ENCODE measurements at places on chromosomes 7 and 10.

DNA sequence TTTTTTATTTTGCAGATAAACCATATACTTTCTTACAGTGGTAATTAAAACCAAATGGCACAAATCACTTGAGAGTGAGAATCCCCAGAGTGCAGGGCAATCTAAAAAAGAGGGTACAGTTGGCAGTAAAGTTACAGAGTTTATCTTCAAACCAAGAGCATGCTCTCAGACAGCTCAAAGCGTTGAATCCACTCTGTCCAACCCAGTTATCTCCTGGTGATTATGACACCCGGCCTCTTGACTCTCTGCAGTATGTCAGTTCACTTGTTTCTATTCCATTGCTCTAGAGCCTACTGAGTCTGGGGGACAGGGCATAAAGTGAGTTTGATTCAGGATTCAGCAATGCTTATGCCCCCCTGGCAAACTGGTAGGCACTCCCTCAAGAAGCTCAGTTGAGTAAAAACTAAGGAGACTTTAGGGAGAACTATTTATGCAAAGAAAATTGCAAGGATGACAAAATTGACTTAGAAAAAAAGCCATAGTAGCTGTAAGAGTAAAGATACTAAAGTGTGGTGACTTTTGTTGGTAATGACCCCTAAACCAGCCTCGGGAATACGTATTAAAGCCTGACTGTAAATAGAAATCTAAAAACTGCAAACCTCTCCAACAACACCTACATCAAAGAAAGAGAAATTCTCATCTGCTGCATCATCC is 55.5 kb downstream of the COL1A2 start:
- DNase-seq: no peak

DNA sequence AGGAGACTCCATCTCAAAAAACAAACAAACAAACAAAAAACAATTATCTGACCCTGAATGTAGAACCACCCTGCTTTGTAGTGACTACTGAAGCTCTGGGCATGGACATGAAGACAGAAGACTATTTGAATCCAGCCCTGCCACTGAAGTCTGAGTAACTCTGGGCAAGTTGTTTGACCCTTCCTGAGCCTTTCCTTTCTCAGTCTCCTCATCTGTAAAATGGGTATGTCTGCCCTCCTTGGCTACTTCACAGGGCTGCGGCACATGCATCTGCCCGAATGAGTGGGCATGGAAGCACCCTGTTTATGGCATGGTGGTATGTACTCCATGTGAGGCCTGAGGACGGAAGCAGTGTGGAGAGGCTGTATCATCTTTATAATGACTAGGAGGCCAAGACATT is 22.2 kb upstream of the MALSU1 start:
- no peak for DNase-seq

DNA sequence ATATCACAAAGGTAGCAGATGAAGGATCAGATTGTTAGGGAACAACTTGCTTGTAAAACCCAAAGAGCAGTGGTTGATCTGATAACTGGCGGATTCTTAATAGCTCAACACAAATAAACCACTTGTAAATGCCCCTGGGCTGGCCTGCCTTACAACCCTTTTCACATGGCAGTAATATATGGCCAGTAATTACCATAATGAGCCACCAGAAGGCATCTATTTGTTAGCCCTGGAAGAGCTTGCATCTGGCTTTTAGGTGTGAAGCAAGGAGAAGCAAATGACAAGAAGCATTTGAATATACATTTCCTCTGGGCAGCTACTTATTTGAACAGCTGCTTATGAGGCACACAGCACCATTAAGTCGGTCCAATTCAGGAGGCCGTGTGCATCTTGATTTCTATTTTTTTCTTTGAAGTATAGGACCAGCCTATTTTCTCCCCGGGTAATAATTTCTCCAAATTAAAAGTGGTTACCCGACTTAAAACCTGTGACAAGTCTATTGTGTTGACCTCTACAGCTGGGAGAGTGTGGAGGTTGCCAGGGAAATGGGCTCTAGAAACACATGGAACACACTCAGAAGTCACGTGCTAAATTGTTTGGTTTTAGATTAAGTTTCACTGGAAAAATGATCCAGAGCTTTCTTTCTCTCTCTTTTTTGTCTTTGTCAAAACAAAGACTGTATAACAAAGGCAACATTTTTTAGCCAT is 113.4 kb downstream of the SEM1 start:
- DNase-seq: no peak

GRCh38 chr10:44974082-44974627 is 4.5 kb downstream of the DEPP1 start:
- DNase-seq: no peak

- no peak for DNase-seq
These were observed 6.7 kb downstream of the SKIDA1 start for GRCh38 chr10:21518641-21519396.

GRCh38 chr10:33270971-33271370 is 63.5 kb downstream of the NRP1 start:
- DNase-seq: no peak

- DNase-seq: no peak
These were observed 549.5 kb upstream of the GRM3 start for GRCh38 chr7:86094166-86094669.

DNA sequence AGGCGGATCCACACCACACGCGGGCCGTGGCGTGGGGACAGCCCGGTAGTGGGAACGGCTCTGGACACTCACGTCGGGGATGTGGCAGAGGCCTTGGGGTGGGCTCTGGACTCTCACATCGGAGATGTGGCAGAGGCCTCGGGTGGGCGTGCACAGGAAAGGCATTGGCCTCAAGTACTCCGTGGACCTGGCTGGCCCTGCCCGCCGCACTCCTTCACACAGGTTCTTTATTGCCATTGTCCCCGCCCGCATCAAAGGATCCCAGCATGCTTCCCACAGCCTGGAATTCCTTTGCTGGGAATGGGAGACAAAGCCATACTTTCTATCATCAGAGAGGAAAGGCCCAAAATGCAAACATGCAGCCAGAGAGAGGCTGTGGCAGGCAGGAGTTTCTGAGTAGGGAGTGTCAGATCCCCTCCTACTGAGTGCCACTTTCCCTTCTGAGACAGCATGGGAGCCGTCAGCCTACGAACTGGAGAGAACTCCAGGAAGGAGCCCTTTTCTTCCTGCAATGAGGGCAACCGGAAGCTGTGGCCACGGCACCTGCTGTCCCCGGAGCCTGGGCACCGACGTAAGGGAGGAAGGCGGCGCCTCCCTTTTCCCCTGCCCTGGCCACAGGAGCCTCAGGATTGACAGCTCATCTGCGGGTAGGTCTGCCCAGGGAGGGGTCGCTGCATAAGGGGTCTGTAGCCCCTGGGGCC is 51.5 kb downstream of the RBM17 start:
- no peak for DNase-seq

DNA sequence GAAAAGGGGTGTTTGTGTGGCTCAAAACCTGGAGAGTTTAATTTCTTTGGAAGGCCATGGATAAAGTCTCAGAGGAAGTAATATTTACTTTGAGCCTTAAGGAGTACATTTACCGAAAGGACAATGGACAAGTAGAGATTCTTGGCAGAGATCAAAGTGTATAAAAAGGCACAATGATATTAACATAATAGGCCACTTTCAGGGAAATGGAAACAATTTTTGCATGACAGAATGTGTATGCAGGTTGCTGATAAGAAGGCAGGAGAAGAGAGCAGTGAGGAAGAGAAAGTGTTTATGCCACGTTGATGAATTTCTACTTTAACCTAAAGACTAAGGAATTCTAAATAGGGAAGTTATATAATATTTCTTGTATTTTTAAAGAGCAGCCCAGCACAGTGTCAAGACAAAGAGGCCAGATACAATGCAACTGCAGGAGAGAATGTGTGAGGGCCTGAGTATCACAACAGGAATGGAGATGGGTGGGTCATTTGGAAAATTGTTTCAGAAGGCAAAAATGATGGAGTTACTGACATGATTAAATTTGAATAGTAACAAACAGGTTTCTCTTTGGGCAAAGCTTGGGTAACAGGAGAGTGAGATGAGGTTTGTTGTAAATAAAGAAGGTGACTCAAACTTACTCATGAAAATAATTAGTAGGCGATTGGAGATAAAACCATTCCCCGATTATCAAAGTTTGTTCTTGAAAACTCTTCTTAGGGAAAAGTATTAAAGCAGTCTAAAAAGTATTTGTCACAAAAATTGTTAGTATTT is 84.1 kb downstream of the THSD7A start:
- no peak for DNase-seq

DNA sequence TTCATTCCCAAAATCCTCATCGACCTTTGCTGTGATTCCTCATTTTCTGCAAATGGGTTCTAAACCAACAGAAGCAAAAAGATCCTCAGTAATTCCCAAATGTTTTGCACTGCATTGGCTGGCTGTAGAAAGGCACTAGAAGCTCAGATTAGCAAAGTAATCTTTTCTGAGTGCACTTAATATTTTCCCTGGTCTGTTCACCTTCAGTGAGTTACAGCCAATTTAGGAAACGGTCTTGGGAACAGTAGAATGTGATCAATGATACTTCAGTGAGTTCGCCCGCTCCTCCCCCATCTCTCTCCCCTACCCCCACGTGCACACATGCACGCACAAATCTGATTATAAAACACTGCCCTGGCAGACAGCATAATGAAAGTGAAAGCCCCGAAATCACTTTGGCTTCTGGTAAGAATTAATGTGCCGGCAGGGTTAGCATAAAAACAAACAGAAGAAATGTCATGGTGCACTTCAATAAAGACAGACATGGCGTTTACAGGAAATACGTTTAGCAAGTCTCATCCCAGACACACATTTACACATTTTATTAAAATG is 201.3 kb upstream of the CDCA7L start:
- peak; percentile 4 for DNase-seq

- no peak for DNase-seq
These were observed 223.7 kb upstream of the HABP2 start for GRCh38 chr10:113329121-113329596.

DNA sequence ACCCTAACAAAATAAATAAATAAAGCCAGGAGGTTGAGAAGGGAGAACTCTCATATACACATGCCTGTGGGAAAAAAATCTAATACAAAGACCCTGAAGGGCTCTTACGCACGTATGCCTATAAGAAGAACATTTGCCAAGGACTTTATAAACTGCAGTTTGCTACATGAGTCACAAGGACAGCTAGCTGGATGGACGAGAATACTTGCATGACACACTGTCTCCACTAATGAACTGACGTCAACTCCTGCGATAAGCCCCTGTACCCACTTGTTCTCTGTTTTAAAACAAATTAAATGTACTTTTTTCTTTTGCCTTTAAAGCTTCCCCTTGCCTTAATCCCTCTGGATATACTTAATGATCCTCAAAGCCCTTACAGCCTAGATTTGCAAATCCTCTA is 374.6 kb upstream of the GHITM start:
- DNase-seq: no peak

DNA sequence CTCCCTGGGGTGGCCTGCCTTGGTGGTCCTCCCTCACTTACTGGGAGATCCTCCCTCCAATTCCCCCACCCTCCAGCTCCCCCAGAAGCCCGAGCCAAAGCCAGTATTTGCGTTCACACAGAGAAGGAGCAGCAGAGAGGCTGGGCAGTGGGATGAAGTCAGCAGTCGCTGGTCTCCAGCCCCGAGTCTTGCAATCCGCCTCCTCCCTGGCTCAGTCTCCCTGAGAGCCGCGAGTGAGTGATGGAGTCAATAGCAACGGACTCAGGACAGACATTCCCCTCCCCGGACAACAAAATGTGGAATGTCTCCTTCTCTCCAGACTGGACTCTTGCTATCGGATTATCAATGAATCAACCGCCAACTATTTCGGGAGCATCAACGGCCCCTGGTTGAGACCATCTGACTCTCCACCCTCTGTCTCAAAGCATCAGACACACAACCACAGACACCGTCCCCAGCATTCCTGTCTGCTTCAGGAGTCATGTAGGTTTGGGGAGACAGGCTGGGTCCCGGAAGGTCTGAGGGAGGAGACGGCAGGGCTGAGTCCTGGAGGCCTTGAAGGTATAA is 178.4 kb downstream of the SH3PXD2A start:
- no peak for DNase-seq

DNA sequence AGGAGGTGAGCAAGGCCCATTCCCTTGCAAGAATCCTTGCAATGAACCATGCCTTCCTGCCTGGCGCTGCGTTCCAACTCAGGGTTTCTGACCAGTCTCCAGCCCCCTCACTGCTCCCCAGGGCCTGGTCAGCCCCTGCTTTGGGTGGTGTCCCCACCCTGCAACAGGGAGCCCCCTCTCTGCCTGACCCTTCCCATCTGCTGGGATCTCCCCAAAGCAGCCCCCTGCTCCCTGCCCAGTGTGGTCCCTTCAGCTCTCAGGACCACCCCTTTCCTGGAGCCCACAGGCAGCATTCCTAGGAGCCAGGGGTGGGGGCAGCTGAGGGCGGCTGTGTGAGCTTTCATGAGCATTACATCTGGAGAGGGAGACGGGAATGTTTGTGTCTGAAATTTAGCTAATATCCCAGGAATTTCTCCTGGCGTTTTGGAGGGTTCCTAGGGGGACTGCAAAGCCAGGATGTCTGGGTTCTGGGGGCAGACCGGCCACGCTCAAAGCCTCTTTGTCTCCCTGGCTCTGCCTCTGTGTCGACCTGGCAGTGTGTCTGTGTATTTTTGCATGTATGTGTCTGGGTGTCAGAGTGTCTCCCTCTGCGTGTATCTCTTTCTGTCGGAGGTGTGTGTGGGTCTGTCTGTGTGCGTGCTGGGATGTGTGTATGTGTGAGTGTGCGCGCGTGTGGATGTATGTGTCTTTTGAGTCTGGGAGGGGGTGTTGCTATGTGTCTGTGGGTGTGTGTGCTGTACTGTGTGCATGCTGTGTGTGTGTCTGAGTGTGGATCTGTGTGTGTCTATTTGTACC is 300.5 kb upstream of the ZMIZ1 start:
- DNase-seq: no peak

GRCh38 chr10:18683427-18683826 is 24.2 kb downstream of the ARL5B start:
- no peak for DNase-seq

- no peak for DNase-seq
These were observed 164.3 kb downstream of the ZMYND11 start for GRCh38 chr10:299512-299911.

DNA sequence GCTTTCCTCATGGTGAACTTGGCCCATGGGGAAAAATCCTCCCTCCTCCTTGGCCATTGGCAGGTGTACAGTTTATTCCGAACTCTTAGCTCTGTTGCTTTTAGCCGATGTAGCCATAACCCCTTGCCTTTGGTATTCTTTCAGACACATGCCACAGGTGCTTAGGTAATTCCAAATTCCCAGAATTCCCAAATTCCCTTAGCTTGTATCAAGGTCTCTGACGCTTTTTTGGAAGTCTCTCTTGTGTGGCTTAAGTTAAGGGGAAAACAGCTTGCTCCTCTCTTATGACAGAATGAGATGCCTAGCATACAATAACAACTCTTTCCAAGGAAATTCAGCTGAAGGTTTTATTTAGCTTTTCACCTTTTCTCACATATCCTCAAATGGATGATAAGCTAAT is 68.0 kb downstream of the SUGCT start:
- no peak for DNase-seq

- peak; percentile 35 for DNase-seq
These were observed at the start of gene TRIM8 for GRCh38 chr10:102644066-102644645. TRIM8 (plus strand) TSS chr10:102644479; CDS start chr10:102644618, 139 bp downstream.

- DNase-seq: no peak
These were observed 271.9 kb downstream of the C7orf25 start for GRCh38 chr7:42639930-42640329.

Measured in CD4-positive, alpha-beta T cell treated with Interferon alpha-2 for 1 hour (primary cell).